ENCODE measurements at places on chromosomes 4 and X. TPM values are rescaled to one million over a fixed set of nuclear protein-coding genes. Genes with fewer than 3 reads are reported as not detected.

The TMEM185A gene
- total RNA-seq = 10.3 TPM

The STAP1 gene
- not detected for total RNA-seq

The TRPC3 gene
- 2.7 TPM for total RNA-seq

The RAI2 gene
- total RNA-seq = not detected

DNA sequence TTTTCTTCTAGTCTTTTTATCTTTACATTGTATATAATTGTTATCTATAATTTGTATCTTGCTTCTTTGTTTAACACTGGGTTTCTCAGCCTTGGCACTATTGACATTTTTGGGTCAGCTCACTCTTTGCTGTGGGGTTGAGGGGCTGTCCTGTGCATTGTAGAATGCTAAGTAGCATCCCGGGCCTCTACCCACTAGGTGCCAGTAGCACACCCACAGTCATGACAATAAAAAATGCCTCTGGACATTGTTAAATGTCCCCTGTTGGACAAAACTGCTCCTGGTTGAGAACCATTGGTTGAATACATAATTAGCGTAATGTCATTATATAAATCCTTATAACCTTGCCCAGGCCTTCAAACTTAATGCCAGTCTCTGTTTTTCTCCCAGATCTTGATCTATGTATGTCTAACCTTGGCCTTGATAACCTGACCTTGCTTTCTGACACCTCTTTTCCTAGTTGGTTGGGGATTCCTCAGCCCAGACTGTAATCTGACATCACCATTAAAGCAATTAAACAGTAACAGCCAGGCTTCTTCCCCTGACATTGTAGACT lies 46.1 kb downstream of the DCX start:
- no peak overlapping the region for H3K27ac ChIP-seq
- H3K4me1 ChIP-seq = no peaks in the 10 kb centered on the region
- no peak for DNase-seq
- H3K36me3 ChIP-seq = no peaks in the 10 kb centered on the region
- H3K4me3 ChIP-seq = no peak overlapping the region
- H3K27me3 ChIP-seq = peaks cover 2% of the 10 kb centered on the region

GRCh38 chr4:6031846-6032245 lies 13.6 kb upstream of the C4orf50 start:
- H3K4me1 ChIP-seq = no peaks in the 10 kb centered on the region
- H3K27me3 ChIP-seq = no peaks in the 10 kb centered on the region
- H3K36me3 ChIP-seq = no peaks in the 10 kb centered on the region
- DNase-seq = no peak

GRCh38 chr4:188550296-188550695 lies 411.1 kb downstream of the TRIML1 start:
- no peaks in the 10 kb centered on the region for H3K36me3 ChIP-seq
- DNase-seq = peak; percentile 5
- no peak overlapping the region for H3K27ac ChIP-seq
- no peaks in the 10 kb centered on the region for H3K4me1 ChIP-seq
- H3K27me3 ChIP-seq = no peaks in the 10 kb centered on the region

DNA sequence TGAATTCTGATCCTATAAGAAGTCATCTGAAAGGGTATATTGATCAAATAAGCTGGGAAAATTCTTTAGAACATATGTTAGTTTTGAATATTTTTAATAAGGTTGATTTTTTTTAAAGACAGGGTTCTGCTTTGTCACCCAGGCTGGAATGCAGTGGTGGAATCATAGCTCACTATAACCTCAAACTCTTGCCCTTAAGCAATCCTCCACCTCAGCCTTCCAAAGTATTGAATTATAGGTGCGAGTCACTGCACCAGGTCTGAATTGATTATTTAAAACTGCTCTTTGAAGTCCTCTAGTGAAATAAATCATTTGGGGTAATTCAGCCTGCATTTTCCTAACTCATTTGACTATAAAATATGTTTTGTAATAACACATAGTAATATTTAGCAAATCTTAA lies 812.3 kb downstream of the PDHA2 start:
- no peak overlapping the region for H3K27ac ChIP-seq
- no peaks in the 10 kb centered on the region for H3K27me3 ChIP-seq
- no peak for DNase-seq
- no peaks in the 10 kb centered on the region for H3K4me1 ChIP-seq
- no peak overlapping the region for H3K4me3 ChIP-seq

DNA sequence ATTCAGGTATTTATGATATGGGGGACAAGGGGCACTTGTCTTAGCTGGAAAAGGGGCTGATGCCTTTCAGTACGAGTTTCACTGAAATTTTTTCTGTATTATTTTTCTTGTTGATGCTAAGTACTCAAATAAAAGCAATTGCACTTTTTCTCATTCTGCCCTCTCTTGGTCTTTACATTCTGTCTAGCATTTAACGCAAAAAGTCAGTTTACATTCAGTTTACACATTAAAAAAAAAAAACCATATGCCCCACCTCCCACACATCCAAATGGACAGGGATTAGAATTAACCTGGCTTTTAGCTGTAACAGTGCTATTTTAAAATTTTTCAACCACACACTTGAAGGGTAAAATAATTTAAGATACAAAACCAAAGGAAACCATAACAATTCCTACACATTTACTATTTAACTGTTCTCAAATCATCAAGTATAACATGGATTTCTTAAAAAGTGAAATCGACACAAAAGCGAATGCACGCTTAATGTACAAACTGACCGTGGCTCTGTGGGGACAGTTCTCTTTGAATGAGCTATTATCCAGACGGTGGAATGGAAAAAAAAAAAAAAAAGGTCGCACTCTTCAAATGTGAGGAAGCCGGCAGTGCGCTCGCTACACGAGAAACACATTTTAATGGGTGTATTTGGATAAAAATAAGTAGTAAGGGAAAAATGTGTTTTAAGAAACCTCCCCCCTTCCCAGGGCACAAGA lies 1.4 kb downstream of the AMMECR1 start:
- H3K4me3 ChIP-seq = peak overlapping the region; percentile 99
- H3K4me1 ChIP-seq = no peaks in the 10 kb centered on the region
- H3K27me3 ChIP-seq = peaks cover 3% of the 10 kb centered on the region
- H3K27ac ChIP-seq = peak overlapping the region; percentile 99
- H3K36me3 ChIP-seq = no peaks in the 10 kb centered on the region
- DNase-seq = no peak

GRCh38 chrX:73965833-73966232 lies 338.1 kb upstream of the ZCCHC13 start:
- no peaks in the 10 kb centered on the region for H3K4me1 ChIP-seq
- peaks cover 4% of the 10 kb centered on the region for H3K36me3 ChIP-seq
- H3K27ac ChIP-seq = no peak overlapping the region
- no peak overlapping the region for H3K4me3 ChIP-seq
- H3K27me3 ChIP-seq = no peaks in the 10 kb centered on the region

DNA sequence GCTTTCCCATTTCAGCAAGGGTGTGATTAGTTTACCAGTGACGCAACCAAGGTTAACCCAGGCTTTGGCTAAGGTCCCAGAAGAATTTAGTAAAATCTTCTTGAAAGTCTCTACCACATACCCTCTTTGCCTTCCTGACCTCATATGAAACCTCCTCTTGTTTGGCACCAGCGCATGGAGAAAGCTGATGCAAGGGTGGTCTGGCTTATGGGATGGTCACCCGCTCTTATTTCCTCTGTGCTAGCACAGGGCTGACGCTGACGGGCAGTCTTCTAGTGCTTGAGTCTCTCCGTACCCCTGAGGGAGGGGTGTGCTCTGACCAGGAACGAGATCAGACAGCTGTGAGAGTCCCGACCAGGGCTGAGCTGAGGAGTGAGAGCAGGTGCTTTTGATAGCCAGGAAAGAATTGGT lies 137.6 kb downstream of the TENM3 start:
- H3K27ac ChIP-seq = no peak overlapping the region
- no peak overlapping the region for H3K4me3 ChIP-seq
- H3K27me3 ChIP-seq = no peaks in the 10 kb centered on the region
- DNase-seq = no peak

DNA sequence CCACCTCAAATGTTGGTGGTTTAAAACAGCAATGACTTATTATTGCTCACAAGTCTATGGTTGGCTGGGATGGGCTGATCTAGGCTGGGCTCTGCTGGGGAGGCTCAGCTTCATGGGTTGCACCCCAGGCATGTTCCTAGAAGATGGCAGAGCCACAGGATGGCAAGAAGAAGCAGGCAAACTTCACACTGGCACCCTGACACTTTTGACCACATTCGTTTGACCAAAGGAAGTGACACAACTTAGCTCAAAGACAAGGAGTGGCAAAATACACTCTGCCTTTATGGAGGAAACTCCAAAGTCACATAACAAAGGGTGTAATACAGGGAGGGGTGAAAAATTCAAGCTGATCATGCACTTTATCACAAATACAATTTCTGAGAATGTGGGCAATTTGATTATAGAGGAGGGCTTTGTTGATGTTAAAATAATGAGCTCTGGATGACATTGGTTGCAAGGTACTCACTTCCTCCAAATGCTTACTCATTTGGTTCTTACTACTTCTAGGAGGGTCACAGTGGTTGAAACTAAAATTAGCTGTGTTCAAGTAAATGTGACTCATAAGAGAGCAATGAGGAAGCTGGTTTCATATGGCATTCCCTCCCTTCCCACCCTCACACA lies 249.2 kb upstream of the RPS6KA3 start:
- H3K4me1 ChIP-seq = peaks cover 5% of the 10 kb centered on the region
- H3K36me3 ChIP-seq = no peaks in the 10 kb centered on the region
- peak; percentile 90 for DNase-seq
- H3K27me3 ChIP-seq = no peaks in the 10 kb centered on the region

- H3K4me1 ChIP-seq = peaks cover 2% of the 10 kb centered on the region
- no peak overlapping the region for H3K27ac ChIP-seq
- H3K27me3 ChIP-seq = no peaks in the 10 kb centered on the region
- no peaks in the 10 kb centered on the region for H3K36me3 ChIP-seq
- peak overlapping the region; percentile 78 for H3K4me3 ChIP-seq
These were observed 3.4 kb upstream of the PCDH7 start for GRCh38 chr4:30716681-30717207.

DNA sequence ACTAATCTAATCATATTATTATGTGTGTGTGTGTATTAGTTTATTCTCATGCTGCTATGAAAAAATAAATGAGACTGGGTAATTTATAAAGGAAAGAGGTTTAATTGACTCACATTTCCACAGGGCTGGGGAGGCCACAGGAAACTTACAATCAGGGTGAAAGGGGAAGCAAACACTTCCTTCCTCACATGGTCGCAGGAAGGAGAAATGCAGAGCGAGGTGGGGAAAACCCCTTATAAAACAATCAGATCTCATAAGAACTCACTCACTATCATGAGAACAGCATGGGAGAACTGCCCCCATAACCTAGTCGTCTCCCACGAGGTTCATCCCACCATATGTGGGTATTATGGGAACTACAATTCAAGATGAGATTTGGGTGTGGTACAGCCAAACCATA lies 190.9 kb upstream of the TAPT1 start:
- no peak for DNase-seq
- H3K27me3 ChIP-seq = peaks cover 7% of the 10 kb centered on the region
- no peak overlapping the region for H3K27ac ChIP-seq

- no peak for DNase-seq
- H3K36me3 ChIP-seq = no peaks in the 10 kb centered on the region
- no peak overlapping the region for H3K4me3 ChIP-seq
- no peaks in the 10 kb centered on the region for H3K4me1 ChIP-seq
- H3K27ac ChIP-seq = no peak overlapping the region
- peaks cover 2% of the 10 kb centered on the region for H3K27me3 ChIP-seq
These were observed 31.1 kb downstream of the SYTL4 start for GRCh38 chrX:100700809-100701208.

DNA sequence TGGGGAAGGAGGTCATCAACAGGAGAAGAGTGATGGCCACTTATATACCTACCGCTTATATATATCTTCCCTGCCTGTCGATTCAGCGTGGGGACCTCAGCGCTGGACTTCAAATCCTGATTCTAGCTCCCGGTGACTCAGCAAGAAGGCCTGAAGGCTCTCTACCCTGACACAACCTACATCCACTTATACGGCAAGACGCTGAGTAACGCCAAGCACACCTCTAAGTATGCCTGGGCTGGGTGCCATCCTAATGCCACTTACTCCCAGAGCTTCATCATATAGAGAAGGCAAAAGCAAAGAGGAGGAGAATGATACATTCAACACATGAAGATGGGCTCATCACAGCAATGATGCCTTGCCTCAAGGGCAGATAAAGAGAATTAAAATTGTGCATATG lies 198.3 kb downstream of the CHIC2 start:
- no peak overlapping the region for H3K27ac ChIP-seq
- H3K4me3 ChIP-seq = no peak overlapping the region
- DNase-seq = no peak
- no peaks in the 10 kb centered on the region for H3K36me3 ChIP-seq
- peaks cover 15% of the 10 kb centered on the region for H3K4me1 ChIP-seq
- no peaks in the 10 kb centered on the region for H3K27me3 ChIP-seq

DNA sequence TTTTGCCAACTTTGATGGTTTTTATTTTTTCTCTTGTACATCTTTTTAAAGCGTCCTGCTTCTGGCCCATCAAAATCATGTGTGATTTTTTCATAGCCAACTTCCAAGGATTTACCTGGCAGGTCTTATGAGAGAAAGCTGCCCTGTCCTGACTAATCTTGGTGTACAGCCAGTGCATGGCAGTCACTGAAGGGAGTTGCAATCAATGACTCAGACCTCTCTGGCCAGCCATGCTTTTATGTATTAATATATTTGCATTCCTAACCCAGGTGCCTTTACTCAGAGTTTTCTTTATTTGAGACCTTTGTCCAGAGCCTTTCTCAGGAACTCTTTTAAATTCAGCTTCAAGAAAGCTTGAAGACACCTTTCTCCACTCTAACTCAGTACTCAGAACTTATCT lies 691.5 kb upstream of the HTR2C start:
- no peak overlapping the region for H3K27ac ChIP-seq
- no peaks in the 10 kb centered on the region for H3K27me3 ChIP-seq
- no peaks in the 10 kb centered on the region for H3K4me1 ChIP-seq
- no peak overlapping the region for H3K4me3 ChIP-seq

DNA sequence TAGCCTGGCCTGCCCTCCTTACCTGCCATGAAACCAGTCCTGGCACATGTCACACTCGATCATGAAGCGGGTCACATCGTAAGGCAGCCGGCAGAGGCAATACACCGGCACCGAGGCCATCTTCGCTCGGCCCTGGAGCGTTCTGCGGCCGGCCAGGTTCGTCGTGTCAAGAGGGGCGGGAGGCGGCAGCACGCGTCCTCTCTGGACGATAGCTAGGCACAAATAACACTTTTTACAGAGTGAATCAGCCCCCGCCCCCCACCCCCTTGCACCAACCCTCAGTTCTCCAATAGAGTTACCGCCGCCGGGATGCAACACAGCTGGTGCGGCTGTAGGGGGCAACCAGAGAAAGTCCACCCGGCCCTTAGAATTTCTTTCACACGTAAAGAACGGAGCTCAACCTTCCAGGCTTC lies 1.7 kb downstream of the PHF8 start:
- DNase-seq = peak; percentile 63
- no peaks in the 10 kb centered on the region for H3K27me3 ChIP-seq
- H3K4me3 ChIP-seq = peak overlapping the region; percentile 100
- peaks cover 4% of the 10 kb centered on the region for H3K36me3 ChIP-seq
- no peaks in the 10 kb centered on the region for H3K4me1 ChIP-seq

DNA sequence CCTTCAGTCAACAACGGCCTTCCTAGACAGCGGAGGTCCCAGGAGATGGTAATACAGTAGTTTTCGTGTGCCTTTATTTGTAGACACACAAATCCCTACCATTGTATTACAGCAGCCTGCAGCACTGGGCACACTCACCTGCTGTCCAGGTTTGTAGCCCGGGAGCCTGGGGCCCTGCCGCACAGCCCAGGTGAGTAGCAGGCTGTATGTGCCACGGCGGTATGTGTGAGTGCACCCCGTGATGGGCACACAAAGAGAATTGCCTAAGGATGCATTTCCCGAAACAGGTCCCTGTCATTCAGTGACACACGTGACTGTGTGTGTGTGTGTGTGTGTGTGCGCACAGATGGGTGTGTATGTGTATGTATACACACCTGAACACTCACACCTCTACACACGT lies 8.1 kb upstream of the SLC25A6 start:
- H3K4me1 ChIP-seq = no peaks in the 10 kb centered on the region
- peaks cover 22% of the 10 kb centered on the region for H3K36me3 ChIP-seq
- H3K27me3 ChIP-seq = no peaks in the 10 kb centered on the region
- H3K27ac ChIP-seq = no peak overlapping the region
- H3K4me3 ChIP-seq = no peak overlapping the region
- DNase-seq = no peak
